ENCODE measurements at places on chromosomes 3 and 15. TPM values are rescaled to one million over a fixed set of nuclear protein-coding genes. Genes with fewer than 3 reads are reported as not detected.

DNA sequence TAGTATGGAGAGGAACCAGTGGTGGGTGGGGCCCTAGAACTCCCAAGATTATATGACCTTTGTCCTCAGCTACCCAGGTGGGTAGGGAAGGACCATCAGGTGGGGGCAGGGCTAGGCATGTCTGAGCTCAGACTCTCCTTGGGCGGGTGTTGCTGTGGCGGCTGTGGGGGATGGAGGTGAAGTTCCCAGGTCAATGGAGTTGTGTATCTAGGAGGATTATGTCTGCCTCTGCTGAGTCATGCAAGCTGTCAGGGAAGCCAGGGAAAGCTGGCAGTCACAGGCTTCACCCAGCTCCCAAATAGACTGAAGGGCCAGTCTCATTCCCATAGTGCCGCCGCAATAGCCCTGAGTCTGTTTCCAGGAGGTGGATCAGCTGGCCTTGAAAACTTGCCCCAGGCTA is 139.7 kb upstream of the CFAP20DC start:
- no peak for DNase-seq

GRCh38 chr3:55782351-55782750 is 295.2 kb upstream of the WNT5A start:
- no peak for DNase-seq

DNA sequence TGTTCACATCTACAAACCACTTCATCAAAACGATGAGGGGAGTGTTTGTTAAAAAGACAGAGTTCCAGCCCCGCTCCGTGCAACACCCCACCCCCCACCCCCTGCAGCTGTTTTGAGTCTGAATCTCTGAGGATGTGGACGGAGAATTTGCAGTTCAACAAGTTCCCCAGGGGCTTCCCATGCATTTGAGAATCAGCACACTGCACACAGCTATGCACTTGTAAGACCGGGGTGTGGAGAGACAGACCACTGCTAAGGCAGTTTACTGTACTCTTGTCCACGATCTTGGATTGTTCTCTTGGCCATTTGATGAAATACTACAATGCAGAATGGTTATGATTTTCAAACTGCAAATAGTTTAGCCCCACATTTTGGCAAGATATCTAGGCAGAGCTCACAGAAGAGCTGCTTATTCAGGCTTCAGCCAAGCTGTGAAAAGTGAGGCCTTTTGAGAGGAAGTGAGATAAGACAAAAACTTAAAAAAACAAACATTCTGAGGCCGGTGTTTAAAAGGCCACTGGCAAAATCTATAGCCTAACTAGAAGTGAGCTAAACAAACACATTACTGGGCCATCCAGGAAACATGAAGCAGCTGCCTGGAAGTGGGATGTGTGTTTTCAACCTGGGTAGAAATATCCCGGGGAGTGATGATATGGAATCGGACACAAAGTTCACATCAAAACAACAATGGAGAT is 308.2 kb upstream of the ADAMTS9 start:
- no peak for DNase-seq

DNA sequence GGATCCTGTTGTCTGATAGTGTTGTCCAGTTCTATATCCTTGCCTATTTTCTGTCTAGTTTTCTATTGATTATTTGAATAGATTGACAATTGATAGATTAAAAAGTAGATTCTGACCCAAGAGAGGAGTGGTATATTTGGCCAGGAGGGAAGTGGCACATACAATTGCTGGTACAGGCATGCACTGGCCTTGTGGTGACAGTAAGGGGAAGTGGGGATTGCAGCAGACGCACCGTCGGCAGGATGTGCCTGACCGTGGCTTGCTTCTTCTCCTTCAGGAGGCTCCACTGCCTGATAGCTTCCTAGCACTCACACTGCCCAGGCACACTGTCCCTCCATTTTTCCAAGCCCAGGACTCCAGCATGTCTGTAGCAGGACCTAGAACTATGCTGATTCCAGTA is 10.5 kb downstream of the GABRG3 start:
- DNase-seq: no peak

GRCh38 chr15:81281766-81282605 is 42.0 kb downstream of the STARD5 start:
- no peak for DNase-seq

- DNase-seq: no peak
These were observed 2.0 kb downstream of the FAM3D start for GRCh38 chr3:58664611-58665010.

DNA sequence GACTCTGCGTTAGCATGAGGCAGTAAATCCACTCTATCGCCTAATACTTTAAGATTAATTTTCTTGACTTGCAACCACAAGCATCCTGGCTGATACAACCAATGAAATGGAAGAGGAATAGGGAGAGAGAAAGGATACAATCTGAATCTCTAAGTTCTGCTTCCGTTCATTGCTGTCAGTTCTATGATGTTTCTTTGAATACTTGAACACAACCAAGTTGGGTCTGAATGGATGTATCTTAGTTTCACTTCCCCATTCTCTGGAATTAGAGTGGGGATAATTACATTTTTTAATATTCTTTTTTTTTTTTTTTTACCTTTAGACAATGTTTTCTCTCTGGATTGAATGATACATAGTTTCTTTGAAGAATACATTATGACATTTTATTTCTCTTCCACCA is 22.9 kb downstream of the PDE8A start:
- no peak for DNase-seq

DNA sequence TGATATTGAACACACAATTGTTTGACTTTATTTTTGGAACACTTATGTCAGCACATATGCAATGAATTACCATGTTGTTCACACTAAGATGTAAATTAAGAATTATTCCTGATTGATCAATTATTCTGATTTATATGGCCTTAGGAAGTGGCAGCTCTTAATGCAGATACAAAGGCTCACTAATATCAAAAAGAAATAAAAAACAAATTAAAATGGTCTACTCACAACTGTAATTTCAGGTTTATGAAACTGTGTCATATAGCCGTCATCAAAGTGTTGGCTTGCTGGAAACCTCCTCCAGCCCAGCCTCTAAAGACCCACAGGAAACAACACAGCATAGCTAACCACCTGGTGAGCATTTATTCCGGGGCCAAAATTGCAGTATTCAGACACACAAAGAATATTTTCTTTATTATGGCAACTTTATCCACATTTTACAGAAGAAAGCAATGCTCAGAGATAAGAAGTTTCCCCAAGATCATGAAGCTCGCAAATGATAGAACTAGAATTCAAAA is 33.4 kb downstream of the PDZRN3 start:
- DNase-seq: no peak

Gene SOX14
- not detected for total RNA-seq

Gene SHC4
- total RNA-seq: 3.3 TPM

Gene PATL2
- total RNA-seq: 3.7 TPM

Gene CCRL2
- 1.5 TPM for total RNA-seq

Gene IGF1R
- 37.2 TPM for total RNA-seq

Gene IGSF10
- total RNA-seq: 3.1 TPM

Gene PLSCR5
- not detected for total RNA-seq

Gene PARP14
- total RNA-seq: 11.7 TPM

Gene COL6A5
- not detected for total RNA-seq
